ENCODE measurements at places on chromosomes 16 and 17.
A peak's percentile ranks its signal among the peaks of the same experiment; 100 is the strongest.

GRCh38 chr16:80046848-80047247 is 446.3 kb upstream of the MAF start:
- DNase-seq, result no peak

GRCh38 chr17:53032861-53033271 is 789.9 kb upstream of the KIF2B start:
- DNase-seq, result no peak

DNA sequence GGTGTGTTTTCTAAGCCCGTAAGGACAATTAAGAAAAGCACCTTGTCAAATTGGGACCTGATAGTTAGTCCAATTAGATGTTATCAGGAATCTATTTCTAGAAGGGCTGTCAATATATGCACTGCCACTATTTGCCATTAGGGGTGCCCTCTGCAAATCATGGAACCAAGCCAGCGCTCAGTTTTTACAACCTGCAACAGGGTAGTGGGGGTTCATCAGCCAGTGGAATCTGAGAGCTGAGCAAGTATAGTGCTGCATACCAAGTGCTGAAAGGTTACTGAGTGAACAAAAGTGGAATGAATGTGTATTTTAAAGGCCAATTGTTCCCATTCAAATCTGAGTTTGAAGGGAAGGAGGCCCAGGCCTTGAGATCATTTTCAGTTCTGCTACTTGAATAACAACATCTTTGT is 10.4 kb downstream of the PRR11 start:
- DNase-seq, result peak; percentile 8

DNA sequence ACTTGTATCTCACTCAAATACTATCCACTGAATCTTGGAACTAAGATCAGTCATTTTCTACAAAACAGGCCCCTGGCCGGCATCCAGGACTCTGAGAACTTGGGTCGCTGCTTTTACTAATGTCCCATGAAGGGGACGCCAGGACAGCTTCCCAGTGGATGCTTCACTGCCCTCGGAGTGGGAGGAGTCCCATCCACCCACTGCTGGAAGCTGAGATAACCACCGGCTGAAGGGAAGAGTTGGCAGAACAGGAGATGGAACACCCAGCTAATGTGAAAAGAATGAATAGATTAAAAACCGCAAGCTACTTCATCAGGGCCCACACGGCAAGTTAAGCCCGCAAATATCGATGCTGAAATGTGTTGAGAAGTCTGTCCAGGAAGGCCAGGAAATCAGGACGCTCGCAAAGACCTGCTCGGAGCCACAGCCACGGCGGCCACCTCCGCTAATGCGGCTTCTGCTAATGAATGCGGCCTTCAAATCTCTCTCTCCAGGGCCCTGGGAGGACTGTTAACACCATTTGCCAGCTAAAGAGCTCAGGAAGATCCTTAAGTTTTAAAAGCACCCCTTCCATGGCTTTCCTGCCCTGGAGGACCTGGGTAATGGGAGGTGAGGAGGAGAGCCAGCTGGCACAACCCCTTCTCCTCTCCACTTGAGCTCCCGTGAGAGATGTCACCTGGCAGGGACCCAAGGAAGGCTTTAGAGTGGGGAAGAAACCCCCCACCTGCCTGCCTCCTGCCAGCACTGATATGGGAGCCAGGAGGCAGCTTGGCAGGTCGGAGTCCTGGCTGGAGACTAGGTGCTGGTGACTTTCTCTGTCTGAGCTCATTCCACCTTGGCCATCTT is 226.6 kb upstream of the RPL38 start:
- DNase-seq, result no peak

- DNase-seq, result no peak
Measured at GRCh38 chr16:86508028-86508946, 2.0 kb upstream of the FOXF1 start.

DNA sequence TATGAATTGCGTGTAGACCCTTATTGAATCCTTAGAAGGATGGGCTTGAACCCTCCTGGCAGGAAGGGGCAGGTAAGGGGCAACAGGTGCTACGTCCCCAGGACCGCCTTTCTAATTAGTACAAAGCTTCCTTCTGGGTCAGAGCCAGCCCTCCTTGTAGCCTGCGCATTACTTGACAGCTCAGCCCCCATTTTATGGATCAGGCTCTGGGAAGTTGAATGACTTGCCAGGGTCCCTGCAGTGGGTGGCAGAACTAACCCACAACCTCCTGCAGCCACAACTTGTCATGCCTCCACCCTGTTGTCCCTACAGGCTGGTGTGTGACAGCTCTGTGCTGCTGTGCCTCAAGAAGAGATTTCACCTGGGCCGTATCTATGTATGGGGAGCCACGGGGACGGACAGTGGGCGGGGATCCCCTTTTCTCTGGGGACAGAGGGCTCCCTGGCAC is 2.7 kb downstream of the MYO15B start:
- DNase-seq, result no peak

- DNase-seq, result no peak
Measured at GRCh38 chr17:81397314-81398175, 2.3 kb downstream of the BAHCC1 start.

GRCh38 chr17:16003841-16004240 is 4.2 kb downstream of the TTC19 start:
- no peak for DNase-seq

- DNase-seq, result peak; percentile 28
Measured at GRCh38 chr16:85555719-85556455, 57.2 kb upstream of the GSE1 start.

DNA sequence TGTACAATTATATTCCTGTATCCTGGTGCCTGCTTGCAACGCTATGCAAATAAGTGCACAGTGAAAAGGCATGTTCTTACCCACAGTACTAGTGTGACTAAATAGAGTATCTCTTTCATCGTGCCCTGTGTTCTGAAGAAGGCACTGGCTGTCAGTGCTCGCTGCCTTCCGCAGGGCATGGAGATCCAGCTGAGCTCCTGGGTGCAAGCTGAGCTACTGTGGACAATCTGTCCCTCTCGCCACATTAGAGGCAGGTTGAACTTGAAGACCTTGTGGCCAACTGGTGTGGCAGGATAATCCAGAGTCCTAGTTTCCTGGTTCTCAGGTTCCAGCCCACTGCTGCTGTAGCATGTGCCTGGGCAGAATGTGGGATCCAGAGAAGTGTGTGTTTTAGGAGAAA is 1.9 kb upstream of the ST6GALNAC1 start:
- no peak for DNase-seq

DNA sequence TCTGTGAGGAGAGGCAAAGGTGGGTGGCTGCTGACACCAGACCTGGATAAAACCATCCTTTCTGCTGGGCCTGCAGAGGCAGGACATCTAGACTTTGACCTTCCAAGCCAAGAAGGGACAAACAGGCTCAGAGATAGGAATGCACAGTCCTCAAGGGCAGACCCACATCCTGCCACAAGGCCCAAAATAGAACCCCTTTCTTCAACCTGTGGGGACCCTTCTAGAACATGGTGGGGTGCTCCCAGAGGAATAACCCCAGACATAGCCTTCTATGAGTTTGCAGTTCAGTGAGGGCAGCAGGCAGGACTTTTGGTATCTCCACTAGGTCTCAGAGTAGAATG is 3.8 kb upstream of the CBFB start:
- DNase-seq, result no peak

- DNase-seq, result no peak
Measured at GRCh38 chr17:30554839-30555751, 77.9 kb downstream of the GOSR1 start.

DNA sequence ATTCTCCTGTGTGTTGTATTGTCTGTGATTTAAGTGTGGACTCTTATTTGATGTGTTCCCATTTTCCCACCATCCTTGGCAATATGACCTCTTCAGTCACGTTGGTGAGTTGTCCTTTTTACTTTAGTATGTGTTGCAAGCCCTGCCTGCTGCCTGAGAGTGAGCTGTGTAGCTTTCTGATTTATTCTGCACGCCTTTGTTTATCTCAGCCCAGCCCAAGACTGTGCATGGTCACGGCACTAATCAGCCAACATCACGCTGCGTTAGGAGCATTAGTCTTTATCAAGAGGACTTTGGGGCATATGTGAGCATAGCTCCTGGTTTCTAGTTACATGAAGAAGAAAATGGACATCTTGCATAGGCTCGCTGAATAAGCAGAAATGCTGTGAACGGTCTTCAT is 6.0 kb downstream of the TOM1L1 start:
- no peak for DNase-seq

GRCh38 chr17:32267690-32268205 is 2.1 kb downstream of the RHBDL3 start:
- no peak for DNase-seq

DNA sequence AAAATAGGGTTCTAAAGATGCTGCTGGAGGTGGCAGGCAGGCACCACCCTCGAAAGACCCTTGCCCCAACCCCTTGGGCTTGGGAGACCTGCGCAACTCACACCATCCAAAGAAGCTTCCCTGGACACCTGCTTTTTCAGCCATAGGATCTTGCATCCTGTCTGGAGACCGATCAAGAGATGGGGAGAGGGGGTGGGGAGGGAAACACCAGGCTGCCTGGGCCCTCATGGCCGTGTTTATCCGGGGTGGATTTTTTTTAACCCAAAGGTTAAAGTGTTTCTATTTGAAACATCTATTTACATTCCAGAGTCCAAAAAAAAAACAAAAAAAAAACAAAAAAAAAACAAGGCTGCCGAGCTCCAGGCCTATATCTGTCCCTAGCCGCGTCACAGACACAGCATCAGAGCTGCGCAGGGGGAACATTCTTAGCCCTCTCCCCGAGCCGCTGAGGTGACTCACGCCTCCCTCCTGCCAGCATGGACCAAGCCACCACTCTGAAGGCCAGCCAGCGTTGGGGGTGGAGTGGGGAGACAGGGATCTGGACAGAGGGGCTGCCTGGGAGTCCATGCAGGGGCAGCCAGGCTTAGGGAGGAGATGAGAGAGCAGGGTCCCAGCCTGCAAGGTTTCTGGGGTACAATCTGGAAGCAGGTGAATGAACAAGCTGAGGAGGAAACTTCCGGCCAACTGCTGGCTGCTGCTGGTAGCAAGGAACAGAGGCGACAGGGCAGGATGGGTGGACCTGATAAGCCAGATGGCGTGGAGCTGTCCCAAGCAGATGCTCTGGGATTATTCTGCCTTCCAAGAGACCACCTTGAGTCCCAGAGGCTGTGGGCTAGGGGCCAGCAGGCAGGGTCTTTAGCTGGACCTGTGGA is 14.8 kb downstream of the HDAC5 start:
- no peak for DNase-seq

DNA sequence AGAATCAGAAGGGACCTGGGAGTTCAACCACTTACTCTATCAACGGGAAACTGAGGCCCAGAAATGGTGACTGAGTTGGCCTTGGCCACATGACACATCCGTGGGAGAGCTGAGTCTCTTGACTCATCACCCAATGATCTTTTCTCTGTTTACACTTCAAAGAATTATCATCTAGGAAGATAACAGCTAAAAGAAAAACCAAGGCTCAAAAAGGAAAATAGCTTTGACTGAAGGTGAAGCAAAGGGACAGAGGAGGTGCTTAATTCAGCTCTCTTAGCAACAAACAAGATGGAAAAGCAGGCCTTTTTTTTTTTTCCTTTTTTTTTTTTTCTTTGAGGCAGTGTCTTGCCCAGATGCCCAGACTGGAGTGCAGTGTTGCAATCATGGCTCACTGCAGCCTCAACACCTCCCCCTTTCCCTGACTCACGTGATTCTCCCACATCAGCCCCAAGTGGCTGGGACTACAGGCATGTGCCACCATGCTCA is 16.7 kb downstream of the ERCC4 start:
- DNase-seq, result no peak

- DNase-seq, result no peak
Measured at GRCh38 chr16:27314161-27314723, 468 bp downstream of the IL4R start.

GRCh38 chr17:80957461-80957941 is 34.1 kb upstream of the CHMP6 start:
- DNase-seq, result no peak

- no peak for DNase-seq
Measured at GRCh38 chr17:5832886-5833285, 237.3 kb upstream of the WSCD1 start.

- no peak for DNase-seq
Measured at GRCh38 chr16:89821438-89822187, 5.2 kb upstream of the FANCA start.

- DNase-seq, result no peak
Measured at GRCh38 chr17:71022758-71023157, 853.4 kb downstream of the KCNJ2 start.

GRCh38 chr17:14214271-14214670 is 22.4 kb downstream of the CDRT15 start:
- no peak for DNase-seq

- DNase-seq, result no peak
Measured at GRCh38 chr17:64038331-64039105, 18.1 kb upstream of the ICAM2 start.

GRCh38 chr16:67537270-67537635 is 8.6 kb downstream of the RIPOR1 start:
- no peak for DNase-seq

- no peak for DNase-seq
Measured at GRCh38 chr16:86018071-86018470, 119.1 kb downstream of the IRF8 start.

DNA sequence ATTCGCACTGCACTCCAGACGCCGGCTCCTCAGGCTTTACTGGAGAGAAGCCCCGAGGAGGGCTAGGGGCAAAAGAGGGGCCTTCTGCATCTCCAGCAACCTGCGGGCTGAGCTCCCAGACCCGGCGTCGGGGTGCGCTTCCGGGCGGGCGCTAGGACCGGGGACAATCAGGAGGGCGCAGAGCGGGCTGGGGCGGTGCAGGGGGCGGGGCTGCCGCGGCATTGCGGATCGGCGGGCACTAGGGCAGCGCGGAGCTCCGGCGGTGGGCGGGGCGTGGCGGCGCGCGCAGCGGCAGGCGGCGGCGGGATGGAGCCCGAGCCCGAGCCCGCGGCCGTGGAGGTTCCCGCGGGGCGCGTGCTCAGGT is at the start of gene TSEN54:
TSS of gene TSEN54 (plus strand) at position 274 of the 364 bp plus-strand sequence. CDS start at position 307, 33 bp downstream.
- DNase-seq, result peak; percentile 92

DNA sequence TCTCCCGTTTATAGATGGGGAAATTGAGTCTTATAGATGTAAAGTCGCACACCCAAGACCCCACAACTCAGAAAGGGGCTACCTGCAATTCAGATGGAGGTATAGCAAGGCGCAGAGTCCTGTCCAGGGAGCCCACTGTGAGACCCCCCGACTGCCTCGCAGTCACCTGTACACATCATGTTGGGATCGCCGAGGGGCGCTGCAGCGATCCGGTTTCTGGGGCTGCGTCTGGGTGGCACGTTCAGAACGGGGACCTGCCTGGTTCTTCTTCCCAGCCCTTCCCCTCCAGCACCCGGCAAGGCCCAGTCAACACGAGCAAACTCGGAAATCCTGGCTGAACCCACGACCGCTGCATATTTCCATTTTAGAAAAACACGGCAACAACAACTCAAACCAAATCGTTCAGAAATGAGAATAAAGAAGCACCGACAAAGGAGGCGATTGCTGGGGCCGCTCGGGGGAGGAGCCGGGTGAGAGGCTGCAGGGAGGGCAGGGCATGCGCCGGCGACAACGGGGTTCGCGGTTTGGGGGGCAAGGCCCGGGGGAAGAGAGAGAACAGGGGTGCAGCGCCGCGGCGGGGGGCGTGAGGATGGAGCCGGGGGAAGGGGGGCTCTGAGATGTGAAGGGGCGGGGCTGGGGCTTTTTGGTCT is 643 bp downstream of the HSDL1 start:
- DNase-seq, result peak; percentile 61

GRCh38 chr17:21196126-21196525 is 17.8 kb downstream of the TMEM11 start:
- no peak for DNase-seq
